AG10803 (cell line): ENCODE measurements at places on chromosomes 3 and 15.
A peak's percentile ranks its signal among the peaks of the same experiment; 100 is the strongest.

- DNase-seq = peak; percentile 5
Measured at GRCh38 chr15:87268675-87269074, 987.9 kb downstream of the NTRK3 start.

GRCh38 chr3:84209474-84209873, 749.3 kb upstream of the CADM2 start:
- no peak for DNase-seq

DNA sequence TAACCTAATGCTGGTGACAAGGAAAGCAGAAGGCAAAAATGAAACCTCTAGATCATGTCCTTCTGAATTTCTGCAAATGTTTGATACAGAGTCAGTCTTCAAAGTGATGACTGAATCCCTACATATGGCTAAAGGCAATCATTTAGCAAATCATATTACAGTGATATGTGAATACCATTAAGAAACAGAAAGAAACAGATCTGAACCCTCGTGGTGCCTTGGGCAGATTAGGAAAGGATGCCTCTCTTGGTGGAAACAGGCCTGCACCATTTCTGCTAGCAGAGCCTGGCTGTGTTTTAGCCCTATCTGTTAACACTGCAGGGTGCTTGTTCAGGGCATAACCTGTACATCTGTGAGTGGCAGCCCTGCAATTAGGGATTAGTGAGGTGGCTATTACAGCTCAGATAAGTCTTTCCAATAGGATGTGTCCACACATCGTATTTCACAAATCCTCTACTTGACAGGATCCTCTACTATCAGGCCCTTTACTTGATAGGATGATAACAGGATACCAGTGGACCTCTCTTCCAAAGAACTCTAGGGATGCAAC, 12.1 kb downstream of the SEC22C start:
- DNase-seq = no peak

DNA sequence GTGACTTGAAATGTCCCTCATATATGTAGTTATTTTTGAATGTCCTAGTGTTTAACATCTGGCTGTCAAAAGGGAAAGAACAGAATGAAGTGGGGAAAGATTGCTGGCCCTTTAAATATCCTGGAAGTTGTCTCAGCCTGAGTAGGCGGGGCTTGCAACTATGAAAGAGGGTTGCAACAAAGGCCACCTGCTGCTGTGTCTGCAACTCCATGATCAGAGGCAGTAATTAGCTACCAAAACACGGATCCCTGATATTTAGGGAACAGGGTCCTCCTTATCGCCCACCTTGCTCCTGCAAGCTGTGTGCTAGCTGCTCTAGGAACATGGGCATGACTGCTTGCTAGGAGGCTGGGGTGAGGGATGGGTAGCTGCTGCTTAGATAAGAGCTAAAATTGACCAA, 100.2 kb upstream of the CFAP20DC start:
- no peak for DNase-seq

DNA sequence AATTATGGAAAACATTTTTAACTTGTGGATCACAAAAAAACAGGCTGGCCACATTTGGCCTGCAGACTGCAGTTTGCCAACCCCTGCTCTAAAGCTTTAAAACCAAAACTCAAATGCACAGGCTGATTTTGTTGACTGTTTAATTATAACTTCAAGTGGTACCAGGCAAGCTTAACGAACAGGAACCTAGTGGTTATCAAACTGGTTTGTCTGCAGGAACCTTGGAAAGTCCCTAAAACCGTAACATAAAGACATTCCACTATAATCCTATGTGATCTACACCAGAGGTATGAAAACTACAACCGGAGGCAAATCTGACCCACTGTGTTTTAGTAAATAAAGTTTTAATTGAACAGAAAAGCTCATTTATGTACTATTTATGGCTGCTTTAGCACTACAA, 52.4 kb downstream of the TBL1XR1 start:
- no peak for DNase-seq

DNA sequence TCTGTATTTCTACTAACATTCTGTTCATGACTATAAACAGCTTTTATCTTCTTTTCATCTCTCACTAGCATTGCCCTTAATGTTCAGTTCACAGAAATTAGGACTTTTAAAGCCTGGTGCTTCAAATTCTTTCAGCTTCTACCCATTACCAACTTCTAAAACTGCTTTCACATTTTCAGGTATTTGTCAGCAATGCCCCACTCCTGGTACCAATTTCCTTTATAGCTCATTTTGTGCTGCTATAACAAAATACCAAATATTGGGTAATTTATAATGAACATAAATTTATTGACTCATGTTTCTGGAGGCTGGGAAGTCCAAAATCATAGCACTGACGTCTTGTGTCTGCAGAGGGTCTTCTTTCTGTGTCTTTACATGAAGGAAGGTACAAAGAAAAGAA, 753.1 kb upstream of the CCDC54 start:
- DNase-seq = no peak

- DNase-seq = no peak
Measured at GRCh38 chr3:106399761-106400160, 530.9 kb upstream of the CBLB start.

DNA sequence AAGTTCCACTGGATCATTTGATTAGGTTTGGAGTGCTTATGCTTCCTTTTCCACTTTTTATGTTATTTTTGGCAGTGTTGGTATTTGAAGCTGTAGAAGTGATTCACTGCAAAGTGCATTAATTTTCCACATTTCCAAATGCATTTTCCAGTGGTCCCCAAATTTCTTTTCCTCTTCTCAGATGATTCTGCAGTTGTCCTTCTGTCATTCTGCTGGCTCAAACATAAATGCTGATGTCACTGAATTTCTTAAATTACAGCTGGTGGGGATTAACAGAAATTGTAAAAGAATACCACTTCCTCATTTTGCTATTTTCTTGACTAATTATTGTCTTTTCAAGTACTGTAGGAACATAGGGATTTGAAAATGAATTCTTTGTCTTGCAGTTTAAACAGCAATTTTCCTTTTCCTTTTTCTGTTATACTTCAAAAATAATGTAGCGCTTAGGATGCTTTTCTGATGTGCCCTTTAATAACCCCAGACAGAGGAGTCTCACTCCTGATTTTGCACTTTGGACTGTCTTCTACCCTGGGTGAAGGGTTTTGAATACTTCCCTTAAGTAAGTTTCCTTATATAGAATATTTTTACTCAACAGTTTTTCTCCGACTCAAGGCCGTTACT, 25.0 kb downstream of the MITF start:
- no peak for DNase-seq

DNA sequence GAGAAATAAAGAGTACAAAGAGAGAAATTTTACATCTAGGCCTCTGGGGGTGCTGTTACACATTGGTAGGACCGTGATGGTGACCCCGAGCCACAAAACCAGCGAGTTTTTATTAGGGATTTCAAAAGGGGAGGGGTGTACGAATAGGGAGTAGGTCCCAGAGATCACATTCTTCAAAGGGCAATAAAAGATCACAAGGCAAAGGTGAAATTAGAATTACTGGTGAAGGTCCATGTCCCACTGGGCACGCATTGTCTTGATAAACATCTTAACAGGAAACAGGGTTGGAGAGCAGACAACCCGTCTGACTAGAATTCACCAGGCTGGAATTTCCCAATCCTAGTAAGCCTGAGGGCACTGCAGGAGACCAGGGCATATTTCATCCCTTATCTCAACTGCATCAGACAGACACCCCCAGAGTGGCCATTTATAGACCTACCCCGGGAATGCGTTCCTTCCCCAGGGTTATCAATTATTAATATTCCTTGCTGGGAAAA, 4.3 kb downstream of the IRAK2 start:
- no peak for DNase-seq

- no peak for DNase-seq
Measured at GRCh38 chr3:66406163-66406562, 94.7 kb downstream of the LRIG1 start.

GRCh38 chr3:120052225-120052624, 42.0 kb downstream of the GSK3B start:
- no peak for DNase-seq
